ENCODE measurements at places on chromosomes 13 and 19.

- peak; percentile 89 for DNase-seq
These were observed 73.2 kb upstream of the MEDAG start for GRCh38 chr13:30832845-30833332.

DNA sequence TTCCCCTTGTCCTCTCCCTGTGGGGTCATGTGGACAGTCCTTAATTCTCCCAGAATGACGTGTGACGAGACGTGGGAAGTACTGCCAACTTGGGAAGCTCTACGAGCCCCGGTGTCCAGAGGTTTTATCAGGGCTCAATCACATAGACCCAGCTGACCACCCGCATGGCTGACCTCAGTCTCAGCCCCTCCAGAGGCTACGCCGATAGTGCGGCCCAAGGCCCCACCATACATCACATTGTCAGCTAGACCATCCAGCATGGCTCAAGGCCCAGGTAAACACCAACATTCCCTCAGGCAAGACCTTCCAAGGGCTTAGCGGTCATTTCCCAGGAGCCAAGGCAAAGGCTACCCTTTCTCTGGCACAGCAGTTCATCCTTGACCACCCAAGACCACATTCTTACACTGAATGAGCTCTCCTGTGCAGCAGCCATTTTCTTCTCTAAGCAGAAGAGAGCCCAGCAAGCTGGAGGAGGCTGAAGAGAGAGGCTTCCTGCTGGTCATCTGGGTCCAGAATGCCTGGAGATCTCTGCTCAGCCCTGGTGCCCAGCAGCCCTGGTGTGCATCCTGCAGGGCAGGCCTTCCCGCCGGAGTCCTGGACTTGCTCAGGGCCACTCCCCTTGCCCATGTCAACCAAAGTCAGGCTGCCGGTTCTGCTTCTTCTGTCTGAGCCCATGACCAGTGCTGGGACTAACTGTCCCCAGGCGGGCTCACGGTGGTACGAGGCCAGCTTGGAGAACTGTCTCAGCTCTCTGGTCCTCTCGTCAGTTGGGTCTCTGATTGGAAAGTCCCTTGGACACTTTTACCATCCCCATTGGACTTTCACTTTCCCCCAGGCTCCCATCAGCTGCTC lies 7.9 kb upstream of the F10 start:
- DNase-seq = no peak

- peak; percentile 85 for DNase-seq
These were observed at the start of gene ZNF578 for GRCh38 chr19:52453324-52454094. ZNF578 (plus strand) TSS chr19:52453553; CDS start chr19:52501846, 48,293 bp downstream.

- no peak for DNase-seq
These were observed 147.1 kb downstream of the DNAJC15 start for GRCh38 chr13:43170506-43170905.

DNA sequence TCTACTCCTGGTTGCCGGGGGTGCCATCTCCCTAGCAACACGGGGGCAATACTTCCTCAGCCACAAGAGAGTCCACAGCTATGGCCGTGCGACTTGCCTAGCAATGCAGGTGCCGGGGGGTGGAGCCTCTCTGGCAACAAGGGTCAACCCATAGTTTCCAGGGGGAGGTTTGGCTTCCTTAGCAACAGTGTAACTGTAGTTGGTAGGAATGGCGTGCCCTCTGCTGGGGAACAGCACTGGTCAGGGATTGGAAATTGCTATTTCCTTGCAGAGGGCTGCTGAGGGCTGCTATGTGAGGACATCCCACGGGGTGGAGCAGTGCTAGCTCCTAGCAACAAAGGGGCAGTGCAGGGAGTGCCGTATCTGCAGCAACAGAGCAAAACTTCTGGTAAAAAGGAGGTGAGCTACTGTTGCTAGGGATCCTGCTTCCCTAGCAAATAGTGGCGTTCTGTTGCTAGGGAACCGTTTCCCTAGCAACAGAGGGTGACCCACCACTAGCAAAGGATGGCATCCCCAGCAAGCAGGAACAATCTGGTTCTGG lies 7.0 kb upstream of the TMC4 start:
- peak; percentile 63 for DNase-seq

DNA sequence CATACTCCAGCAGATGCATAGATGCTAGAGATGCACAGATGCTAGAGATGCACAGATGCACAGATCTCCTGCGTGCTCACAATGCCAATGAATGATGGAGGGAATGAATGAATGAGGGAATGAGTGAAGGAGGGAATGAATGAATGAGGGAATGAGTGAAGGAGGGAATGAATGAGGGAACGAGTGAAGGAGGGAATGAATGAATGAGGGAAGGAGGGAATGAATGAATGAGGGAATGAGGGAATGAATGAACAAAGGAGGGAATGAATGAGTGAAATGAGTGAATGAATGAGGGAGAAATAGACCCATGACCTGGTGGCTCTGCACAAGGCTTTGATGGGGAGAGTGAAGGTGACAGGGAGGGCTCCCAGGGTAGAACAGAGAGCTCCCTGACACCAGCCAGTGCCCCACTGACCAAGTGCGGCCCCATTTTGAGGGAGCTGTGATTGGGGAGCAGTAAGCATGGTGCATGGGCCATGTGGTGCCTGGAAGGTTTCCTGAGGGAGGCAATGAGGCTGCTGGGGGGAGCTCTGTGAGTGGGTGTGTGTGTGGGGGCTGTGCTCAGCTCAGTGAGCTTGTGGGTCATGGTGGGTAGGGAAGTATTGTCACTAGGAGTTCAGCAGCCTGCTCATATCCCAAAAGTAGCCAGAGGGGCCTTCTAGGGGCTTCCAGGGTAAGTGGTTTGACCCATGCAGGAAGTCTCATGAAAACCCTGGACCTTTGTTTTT lies 12.7 kb downstream of the SLC27A1 start:
- DNase-seq = no peak

- no peak for DNase-seq
These were observed 135.9 kb downstream of the RAP2A start for GRCh38 chr13:97569841-97570240.

- DNase-seq = no peak
These were observed 17.3 kb downstream of the LCP1 start for GRCh38 chr13:46164661-46165060.

DNA sequence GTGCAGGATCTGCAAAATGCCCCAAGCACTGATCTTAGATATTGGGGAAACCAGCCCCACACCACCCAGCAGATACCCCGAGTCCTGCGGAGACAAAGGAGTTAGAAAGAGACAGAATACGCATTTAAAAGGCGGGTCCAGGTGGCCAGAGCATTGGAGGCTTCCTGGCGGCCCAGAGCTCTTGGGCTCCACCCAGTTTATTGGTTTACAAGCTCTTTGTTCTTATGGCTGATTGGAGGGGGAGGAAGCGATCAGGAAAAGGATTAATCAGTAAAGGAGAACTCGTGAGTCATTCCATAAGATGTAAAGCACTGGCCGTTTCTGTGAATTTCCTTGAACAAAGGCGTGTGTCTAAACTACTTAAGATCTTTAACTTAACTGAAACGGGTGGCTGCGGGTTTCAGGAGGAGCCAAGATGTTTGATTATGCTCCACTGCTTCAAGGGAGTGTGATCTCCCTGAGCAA lies 926 bp downstream of the ZNF587 start:
- DNase-seq = peak; percentile 73

DNA sequence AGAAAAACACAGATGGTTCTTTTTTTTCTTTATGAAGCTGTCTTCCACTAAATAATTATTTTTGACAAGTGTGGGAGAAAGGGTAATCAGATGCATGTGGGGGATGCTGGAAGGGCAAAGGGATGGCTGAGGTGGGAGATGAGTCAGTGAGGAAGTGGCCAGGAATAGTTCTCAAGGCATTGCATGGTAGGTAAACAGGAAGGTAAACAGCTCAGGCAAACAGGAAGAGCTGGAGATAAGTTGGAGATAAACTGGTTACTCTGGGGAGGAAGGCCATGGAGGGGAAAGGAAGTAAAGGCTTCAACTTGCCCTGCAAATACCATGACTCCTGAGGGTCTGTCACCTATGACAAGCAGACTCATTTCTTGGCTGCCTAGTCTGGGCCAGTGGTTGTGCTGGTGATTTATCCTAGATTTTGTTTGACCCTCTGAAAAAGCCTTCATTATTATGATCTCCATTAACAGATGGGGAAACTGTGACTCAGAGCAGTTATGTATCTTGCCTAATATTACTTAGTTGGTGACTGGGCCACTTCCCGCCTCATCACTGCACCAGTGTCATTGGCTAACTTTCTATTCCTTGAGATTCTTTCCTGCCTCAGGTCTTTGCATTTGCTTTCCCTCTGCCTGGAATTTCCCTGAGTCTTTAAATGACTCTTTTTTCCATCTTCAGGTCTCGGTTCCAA lies 17.1 kb downstream of the ACTL9 start:
- no peak for DNase-seq

DNA sequence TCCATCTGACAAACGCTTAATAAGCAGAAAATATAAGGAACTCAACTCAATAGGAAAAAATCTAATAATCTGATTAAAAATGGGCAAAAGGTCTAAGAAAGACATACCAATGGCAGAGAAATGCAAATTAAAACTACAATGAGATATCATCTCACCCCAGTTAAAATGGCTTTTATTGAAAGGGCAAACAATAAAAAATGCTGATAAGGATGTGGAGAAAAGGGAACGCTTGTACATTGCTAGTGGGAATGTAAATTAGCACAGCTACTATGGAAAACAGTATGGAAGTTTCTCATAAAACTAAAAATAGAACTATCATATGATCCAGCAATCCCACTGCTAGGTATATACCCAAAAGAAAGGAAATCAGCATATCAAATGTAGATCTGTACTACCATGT lies 508.8 kb upstream of the GPC6 start:
- no peak for DNase-seq

- DNase-seq = no peak
These were observed 144.5 kb downstream of the RGCC start for GRCh38 chr13:41601718-41602445.

DNA sequence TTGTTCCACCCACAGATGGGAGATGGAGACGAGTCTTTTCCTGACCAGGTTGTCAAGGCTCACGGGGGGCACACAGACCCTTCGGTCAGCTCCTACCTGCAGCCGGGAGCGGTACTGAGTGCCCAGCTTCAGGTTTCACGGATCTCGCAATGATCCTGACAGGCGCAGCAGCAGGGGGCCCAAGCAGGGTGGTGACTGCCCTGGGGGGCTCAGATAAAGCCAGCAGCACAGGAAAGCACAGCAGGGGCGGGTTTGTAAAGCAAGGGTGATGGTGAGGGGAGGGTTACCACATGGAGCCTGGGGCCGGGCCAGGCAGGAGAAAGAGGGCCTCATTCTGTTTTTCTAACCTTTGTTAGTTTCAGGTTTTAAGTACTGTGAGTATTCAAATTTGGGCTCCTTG lies 41.7 kb upstream of the ATP11A start:
- DNase-seq = no peak

GRCh38 chr13:101190337-101190736 lies 226.0 kb downstream of the NALCN start:
- peak; percentile 7 for DNase-seq

GRCh38 chr19:480016-480855 lies 16.1 kb upstream of the MADCAM1 start:
- no peak for DNase-seq

GRCh38 chr13:44622261-44622660 lies 46.1 kb upstream of the TSC22D1 start:
- DNase-seq = no peak

- DNase-seq = no peak
These were observed 58.2 kb upstream of the EEF1AKMT1 start for GRCh38 chr13:20831933-20832332.

- no peak for DNase-seq
These were observed 64.0 kb upstream of the GSX1 start for GRCh38 chr13:27728271-27728670.

- peak; percentile 98 for DNase-seq
These were observed 4.8 kb upstream of the SMG9 start for GRCh38 chr19:43759515-43759914.
